Head of caudate nucleus (tissue), 42 donors: ENCODE measurements at places on chromosomes 5 and 9.

- no peak for DNase-seq
These were observed 86.6 kb downstream of the VAV2 start for GRCh38 chr9:133905493-133905892.

DNA sequence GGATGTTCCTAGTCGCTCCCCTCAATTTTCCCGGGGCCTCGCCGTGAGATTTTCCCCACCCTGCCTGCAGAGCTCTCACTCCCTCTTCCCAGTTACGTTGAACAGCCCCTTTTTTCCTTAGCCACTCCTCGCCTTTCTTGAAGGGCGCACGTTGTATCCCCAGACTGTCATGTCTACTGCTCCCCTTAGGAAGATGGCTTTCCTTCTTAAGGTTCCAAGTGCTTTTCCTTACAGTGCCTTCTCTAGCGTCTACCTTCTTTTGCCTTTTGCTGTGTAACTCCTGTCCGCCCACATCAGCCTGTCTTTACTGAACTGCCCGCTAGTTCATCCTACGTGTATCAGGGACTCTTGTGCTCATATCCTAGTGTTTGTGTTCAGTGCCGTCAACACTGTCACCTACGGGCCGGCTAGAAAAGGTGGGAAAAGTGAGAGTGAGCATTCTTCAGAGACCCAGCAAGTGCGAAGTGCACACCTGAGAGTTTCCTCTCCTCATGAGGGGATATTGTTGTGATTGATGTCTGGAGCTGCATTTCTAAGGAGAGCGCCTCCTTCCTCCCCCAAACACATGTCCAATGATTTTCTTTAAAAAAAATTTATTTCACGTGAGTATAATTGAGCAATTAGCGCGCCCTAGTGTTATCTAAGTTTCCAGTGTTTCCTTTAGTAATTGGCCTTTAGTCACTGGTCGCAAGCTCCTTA, 764 bp downstream of the CAMLG start:
- peak; percentile 11 for DNase-seq

DNA sequence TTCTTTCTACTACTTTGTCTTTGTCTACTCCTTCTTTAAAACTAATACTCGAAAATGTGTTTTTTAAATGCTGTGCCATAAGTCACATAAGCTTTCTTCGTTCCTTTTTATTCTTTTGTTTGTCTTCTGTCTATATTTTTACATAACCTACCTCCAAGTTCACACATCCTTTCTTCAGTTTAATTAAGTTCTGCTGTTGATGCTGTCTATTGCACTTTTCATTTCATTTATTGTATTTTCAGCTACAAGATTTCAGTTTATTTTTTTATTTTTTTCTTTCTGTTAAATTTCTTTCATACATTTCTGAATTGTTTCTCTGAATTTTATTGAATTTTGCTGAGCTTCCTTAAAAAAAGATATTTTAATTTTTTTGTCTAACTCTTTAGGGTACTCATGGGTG, 878.2 kb downstream of the MAT2B start:
- no peak for DNase-seq

DNA sequence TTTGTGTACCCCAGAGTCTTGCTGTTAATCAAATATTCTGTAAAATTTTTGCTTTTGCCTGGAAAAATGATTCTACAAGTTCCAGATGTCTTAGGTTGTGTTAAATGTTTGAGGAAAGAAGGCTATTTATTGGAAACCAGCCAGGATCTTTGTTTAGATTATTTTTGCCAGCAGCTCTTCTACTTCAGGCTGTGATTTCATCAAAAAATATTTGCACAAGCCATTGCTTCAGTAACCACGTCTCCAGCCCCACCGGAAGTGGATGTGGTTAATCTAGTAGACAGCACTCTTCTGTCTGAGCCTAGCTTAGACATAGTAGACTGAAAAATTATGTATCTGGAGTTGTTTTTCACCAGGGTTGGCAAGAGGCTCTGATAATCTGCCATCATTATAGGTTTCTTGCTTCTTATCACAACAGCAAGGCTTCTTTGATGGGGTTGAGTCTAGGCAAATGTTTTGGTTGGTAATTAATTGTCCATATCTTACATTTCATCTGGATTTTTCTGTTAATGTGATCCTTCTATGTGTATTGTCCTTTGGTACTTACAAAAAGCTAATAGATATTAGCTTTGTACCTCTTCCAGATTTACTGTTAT, 17.1 kb downstream of the KCTD16 start:
- no peak for DNase-seq

GRCh38 chr5:83482961-83483360, 11.4 kb downstream of the VCAN start:
- DNase-seq: no peak

DNA sequence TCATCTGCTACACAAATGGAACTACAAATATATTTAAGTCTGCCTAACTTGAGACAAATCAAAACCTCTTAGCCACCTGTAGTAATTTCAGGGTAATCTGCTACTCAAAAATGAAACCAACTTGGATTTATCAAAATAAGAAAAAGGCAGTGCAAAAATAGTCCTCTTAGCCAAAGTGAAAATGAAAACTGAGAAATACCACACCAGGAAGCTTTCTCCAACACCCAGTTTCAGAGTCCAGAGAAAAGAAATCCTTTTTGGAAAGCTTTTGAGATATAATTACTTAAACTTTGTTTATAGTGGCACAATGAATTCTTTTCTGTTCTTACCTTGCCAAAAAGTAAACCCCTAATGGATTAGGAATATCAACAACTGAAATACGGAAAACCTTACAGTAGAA, 990.4 kb downstream of the EFNA5 start:
- no peak for DNase-seq

DNA sequence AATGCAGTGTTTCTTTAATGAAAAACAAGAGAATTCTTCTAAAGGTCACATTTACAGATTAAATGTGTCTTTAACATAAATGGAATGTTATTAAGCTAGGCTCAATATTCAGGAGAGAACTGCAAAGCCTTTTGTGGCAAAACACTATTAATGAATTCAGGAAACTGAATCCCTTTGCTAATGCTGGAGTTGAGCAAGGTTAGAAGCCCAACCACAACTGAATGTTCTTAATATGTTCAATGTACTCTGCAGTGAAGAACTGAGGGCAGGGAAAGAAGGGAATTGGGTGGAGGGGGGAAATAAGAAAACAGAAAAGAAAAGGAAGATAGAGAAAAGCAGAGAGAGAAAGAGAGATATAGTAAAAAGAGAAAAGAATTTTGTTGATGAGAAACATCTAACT, 276.7 kb upstream of the TMEM161B start:
- DNase-seq: no peak

- peak; percentile 92 for DNase-seq
These were observed at the start of gene PNPLA7 for GRCh38 chr9:137550231-137550621. TSS of gene PNPLA7 (minus strand) at chr9:137550402. CDS start at chr9:137550197, 205 bp downstream.

DNA sequence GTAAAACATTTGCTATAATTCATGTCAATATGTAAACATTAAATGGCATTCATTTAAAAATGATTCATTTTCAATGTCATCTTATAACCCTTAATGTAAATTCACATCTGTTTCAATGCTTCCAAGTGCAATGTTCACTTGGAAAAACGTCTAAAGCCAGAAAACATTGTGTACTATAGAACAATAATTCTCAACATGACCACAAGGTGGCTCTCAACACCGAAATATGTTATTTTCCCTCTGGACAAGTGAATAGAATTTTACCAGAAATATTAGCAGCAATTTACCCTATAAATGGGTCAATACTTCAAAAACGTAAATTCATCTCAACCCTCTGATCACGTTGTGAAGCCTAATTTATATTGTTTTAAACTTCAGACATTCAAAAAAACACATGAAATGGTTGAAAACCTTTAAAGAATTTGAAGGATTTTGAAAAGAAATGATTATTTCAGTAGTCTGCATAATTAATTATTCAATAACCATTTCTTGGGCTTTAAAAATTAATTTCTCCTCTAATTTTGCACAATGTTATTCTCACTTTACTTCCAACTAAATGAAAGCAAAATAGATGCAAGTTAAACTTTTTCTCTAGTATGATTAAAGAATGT, 11.0 kb downstream of the CDH10 start:
- no peak for DNase-seq

GRCh38 chr9:72597181-72597517, 75.7 kb downstream of the TMC1 start:
- no peak for DNase-seq

GRCh38 chr5:75734913-75735789, 17.9 kb upstream of the POC5 start:
- DNase-seq: peak; percentile 41

DNA sequence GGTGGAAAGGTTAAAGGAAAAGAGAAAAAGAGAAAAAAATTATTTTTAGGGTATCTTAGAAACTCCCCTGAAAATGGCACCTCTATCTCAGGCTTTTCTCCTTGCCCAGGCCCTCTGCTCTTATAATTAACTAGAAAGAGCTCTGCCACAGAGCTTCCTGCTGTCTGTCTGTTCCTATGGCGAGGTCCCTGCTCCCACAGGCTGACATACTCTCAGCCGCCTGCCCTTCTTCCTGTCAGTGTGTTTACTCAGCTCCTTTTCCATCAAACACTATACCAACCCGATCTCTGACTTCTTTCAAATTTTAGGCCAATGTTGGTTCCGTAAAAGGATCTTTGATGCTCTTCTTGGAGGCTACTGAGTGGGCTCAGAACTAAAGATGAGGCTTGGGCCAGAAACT, 482.6 kb downstream of the DMAC1 start:
- DNase-seq: no peak

GRCh38 chr5:85515588-85515987, 1102.2 kb upstream of the COX7C start:
- DNase-seq: no peak

- peak; percentile 38 for DNase-seq
These were observed 153.6 kb downstream of the TRIO start for GRCh38 chr5:14296533-14297331.

- DNase-seq: no peak
These were observed 263.5 kb upstream of the PANK3 start for GRCh38 chr5:168842571-168843205.

GRCh38 chr9:80163889-80164288, 592.1 kb downstream of the TLE4 start:
- DNase-seq: no peak

DNA sequence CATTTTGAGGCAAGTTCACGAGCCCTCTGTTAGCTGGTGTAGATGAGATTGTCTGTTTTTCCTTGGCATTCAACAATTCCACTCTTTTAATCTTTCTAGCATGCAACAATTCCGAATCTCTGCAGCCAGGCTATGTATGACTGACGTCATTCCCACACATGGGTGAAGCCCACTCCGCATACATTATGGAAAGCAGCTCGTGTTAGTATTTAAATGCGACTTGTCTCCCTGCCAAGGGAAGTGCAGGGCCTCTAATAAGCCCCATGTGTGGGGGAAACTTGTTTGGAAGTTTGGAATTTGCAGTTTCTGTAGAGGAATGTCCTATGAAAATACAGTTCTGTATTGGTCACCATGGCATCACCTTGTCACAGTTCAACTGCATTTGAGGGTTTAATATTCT, 146.0 kb upstream of the FBXL7 start:
- DNase-seq: no peak

DNA sequence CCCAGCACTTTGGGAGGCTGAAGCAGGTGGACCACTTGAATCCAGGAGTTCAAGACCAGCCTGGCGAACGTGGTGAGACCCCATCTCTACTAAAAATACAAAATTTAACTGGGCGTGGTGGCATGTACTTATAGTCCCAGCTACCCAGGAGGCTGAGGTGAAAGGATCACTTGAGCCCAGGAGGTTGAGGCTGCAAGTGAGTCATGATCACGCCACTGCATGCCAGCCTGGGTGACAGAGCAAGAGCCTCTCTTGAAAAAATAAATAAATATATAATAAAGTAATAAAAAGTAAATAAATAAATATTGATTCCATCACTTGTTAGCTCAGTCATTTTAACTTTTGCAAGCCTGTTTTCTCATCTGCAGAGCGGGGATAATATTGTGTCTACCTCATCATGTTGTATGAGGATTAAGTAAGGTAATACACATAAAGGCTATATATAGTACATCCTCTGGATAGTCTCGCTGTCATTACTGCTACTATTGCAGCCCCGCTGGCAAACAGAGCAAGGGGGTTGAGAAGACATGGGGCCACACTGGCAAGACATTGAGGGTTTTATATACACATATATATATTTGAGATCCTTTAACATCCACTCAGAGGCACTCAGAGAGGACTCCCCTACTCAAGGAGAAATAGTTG, 210.9 kb downstream of the C9orf152 start:
- no peak for DNase-seq

- DNase-seq: no peak
These were observed 54.6 kb upstream of the RXRA start for GRCh38 chr9:134271338-134272301.

DNA sequence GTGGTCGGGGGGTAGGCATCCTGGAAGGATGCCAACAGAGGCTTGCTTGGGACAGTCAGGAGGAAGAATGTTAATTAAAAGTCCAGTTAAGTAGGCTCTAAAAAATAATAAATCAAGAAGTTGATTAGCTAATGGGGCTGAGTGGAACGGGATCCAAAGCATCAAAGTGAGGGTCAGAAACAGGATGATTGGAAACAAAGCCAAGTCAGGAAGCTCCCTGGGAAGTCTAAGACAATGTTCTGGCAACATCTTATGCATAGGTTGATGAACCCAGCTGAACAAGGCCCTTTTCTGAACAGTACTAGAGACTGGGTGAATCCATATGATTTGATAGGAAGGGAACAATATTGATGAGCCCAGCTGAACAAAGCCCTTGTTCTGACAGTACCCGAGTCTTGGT, 50.2 kb upstream of the STARD4 start:
- no peak for DNase-seq

DNA sequence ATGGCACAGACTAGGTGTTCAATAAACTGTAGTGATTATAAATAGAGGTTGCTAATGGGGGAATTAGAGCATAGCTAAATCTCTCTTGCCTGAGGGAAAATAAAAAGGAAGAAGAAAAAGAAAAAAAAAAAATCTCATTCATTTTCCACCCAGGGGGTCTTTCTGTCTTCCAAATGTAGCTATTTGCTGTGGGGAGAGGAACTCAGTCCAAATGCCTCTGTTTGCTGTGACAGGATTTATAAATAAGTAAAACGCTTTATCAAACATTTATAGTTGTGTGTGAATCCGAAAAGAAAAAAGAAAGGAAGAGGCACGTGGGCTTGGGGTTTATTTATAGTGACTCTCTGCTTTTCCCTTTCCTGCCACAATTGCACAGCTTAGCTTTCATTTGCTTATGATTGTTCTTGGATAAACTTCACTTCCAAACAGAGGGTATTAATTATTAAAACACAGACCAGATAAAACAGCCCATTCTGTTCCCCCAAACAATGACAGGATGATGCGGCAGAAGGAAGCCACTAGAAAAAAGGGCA, 245.7 kb downstream of the ASTN2 start:
- no peak for DNase-seq

- DNase-seq: no peak
These were observed 16.1 kb upstream of the PRLR start for GRCh38 chr5:35246411-35246810.

GRCh38 chr9:21070171-21070571, 7.6 kb downstream of the IFNB1 start:
- no peak for DNase-seq
